ENCODE measurements at places on chromosomes 4 and X.

- DNase-seq: no peak
Observed at GRCh38 chr4:173866322-173867026, 336.4 kb upstream of the HAND2 start.

DNA sequence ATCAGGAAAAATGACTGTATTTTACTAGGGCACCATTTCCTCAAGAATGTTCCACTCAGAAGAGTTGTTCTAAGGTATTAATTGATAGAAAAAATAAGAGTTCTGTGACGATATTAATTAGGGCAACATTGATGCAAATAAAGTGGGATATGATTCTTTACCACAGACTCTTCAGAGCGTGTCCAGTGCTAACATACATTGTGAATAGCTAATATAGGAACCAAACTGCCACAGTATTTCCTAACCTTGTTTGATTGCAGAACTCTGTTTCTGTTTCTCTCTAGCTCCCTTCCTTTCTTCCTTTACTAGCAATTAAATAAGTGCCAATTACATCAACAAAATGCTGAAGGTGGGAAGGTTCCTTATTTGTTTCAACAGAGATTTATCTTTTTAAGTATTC is 154.1 kb upstream of the CPEB2 start:
- no peak for DNase-seq

DNA sequence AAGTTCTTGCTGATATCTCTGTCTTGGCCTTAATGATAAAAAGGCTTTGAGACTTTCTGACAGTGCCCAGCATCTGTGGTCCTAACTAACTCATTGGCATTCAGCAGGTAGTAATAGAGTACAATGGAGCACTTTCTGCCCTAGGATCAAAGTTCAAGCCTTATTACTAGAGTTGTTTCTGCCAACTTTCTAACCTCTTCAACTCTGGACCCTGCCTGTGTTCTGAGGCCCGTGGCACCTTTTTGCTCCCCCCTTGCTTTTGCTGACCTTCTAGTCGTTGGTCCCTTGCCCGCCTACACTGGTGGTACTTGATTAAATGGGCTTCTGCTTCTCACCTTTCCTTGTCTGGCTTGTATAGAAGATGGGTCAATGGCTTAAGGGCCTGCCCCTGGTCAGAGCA is 126.3 kb downstream of the PPARGC1A start:
- DNase-seq: no peak

DNA sequence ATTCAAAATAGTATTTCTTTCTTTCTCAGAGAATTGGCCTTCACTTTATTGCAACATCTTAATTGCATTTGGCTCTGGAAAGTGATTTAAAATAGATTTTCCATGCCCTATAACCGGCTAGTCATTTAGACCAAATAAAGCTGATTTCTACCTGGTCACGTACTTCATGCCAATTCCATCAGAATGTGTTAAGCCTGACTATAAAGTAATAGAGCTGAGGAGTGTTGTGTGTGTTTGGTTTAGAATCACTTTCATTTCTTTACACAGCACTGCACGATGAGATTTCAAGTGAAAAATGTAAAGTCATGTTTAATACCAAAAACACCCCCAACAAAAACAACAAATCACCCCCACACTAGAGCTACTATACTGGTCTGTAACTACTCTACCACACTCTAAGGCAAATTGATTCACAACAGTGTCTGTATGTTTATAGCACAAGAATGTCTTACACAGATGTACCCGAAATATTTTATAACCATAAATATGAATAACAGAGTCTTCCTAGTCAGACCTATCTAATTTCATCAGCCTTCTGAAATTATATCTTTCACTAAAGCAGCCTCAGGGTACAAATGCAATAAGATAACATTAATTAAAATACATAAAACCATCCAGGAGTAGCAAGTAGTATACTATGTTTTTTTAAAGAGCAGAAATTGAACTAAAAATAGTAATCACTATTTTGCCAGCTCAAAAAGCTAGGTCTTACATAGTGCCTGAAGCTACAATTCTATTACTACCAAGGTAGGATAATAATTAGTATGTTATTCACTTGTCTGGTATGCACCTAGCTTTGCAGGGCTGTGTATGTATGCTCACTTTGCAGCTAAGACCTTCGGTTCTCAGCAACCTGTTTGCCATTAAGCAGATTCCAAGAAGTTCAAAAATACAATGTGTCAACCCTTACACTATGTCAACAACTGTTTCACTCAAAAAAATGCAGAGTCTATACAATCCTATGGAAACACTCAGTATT is 28.4 kb downstream of the APBB2 start:
- no peak for DNase-seq

DNA sequence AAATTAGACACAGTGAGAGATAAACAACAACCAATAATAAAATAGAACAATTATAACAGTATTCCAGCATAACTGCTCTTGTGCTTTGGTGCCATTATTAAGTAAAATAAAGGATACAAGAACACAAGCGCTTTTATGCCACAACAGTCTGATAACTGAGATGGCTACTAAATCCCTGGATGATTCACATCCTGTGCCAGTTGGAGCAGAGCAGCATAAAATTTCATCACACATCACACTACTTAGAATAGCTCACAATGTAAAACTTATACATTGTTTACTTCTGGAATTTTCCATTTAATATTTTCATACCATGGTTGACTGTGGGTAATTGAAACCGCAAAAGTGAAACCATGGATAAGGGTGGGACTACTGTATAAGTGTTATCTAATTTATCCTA is 399.9 kb upstream of the CNKSR2 start:
- no peak for DNase-seq

- peak; percentile 28 for DNase-seq
Observed at GRCh38 chr4:22500831-22501714, 14.8 kb downstream of the ADGRA3 start.

GRCh38 chr4:100009490-100009889 is 59.4 kb upstream of the H2AZ1 start:
- no peak for DNase-seq
